K562 (cell line): ENCODE measurements at places on chromosomes 13 and 19. TPM values are rescaled to one million over a fixed set of nuclear protein-coding genes. Genes with fewer than 3 reads are reported as not detected.

DNA sequence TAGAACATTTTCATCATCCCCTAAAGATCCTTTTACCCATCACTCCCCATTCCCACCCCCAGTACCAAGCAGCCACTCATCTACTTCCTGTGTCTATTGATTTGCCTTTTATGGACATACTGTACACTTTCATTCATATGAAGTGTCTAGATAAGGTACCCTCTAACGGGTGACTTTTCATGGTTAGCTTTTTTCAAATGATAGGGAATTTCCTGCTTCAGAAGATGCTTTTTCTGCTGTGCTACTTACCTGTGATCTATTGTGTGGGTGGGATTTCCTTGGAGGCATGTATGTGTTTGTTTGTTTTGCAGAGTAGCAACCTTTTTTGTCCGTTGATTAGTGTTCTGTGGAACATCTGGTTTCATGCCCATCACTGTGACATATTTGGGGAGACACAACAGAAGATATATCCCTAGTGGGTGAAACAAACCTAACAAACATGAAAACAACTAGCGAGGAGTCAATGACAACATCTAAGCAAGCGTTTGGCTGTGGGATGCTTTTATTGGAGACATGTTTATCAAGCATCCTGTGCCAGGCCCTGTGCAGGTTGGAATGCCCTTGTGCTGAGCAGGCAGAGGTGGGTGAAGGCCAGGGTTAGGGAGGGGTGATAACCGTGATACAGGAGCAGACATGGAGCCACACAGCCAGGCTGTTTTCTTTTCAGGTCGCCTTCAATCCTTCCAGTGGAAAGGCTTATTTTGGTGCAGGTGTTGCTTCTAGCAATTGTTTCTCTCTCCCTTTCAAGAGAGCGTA is 17.6 kb downstream of the SPINT2 start:
- no peak for DNase-seq

- DNase-seq = no peak
Measured at GRCh38 chr19:8821748-8822241, 10.3 kb downstream of the ZNF558 start.

- DNase-seq = no peak
Measured at GRCh38 chr19:49469828-49470614, 4.0 kb upstream of the FLT3LG start.

- DNase-seq = no peak
Measured at GRCh38 chr13:50320271-50320862, 305.1 kb downstream of the KCNRG start.

The THSD1 gene
- 0.09 TPM in 2 replicates for total RNA-seq

- DNase-seq = no peak
Measured at GRCh38 chr13:74904556-74904955, 577.4 kb downstream of the TBC1D4 start.

GRCh38 chr19:45852983-45853382 is 10.0 kb downstream of the SYMPK start:
- DNase-seq = no peak

DNA sequence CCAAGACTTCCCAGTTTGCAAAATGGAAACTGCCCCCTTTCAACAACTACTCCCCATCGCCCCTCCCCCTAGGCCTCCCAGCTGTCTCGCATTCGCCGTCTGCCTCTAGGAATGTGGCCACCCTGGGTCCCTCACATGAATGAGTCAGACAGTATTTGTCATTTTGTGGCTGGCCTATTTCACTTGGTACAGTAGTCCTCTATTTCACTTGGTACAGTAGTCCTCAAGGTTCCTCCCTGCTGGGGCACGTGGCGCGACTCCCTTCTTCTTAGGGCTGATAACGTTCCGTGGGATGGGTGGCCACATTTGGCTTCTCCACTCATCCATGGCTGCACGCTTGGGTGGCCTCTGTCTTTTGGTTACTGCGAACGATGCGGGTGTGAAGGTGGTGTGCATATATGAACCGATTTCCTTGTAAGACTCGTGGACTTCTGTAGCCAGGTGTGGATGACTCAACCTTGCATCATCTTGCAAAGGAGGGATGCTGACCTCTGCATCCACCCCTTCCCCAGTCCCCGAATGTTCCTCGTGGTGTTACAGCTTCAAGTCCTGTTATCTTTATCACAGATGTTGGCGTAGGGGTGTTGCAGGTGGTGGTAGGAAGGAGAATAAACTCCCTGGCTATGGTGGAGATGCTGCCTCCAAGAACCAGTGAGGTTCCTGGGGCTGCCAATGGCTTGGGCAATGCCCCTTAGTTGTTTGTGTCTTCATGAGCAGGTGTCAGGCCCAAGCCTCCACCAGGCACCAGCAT is 112.1 kb upstream of the SOX1 start:
- no peak for DNase-seq

The SPACA6 gene
- total RNA-seq = 14.2 and 16.2 TPM in 2 replicates

GRCh38 chr13:29136341-29136740 is 316.2 kb downstream of the MTUS2 start:
- DNase-seq = no peak

The FFAR1 gene
- total RNA-seq = not detected in 2 replicates

- no peak for DNase-seq
Measured at GRCh38 chr19:53537521-53538377, at the start of gene ZNF331. ZNF331 (plus strand) TSS chr19:53538145; CDS start chr19:53569377, 31,232 bp downstream.

GRCh38 chr13:45051315-45051714 is 62.0 kb downstream of the GPALPP1 start:
- no peak for DNase-seq
